ENCODE measurements at places on chromosomes 6 and 20. TPM values are rescaled to one million over a fixed set of nuclear protein-coding genes. Genes with fewer than 3 reads are reported as not detected.

MDC1 gene
- total RNA-seq = 72.9 TPM

CCN6 gene
- total RNA-seq = not detected

GRCh38 chr6:82330171-82330804 is 33.3 kb upstream of the TPBG start:
- no peak for DNase-seq

- DNase-seq = peak; percentile 35
These were observed 104.6 kb upstream of the EXOC2 start for GRCh38 chr6:797479-798077.

- DNase-seq = peak; percentile 26
These were observed 74.1 kb downstream of the LAMA4 start for GRCh38 chr6:112180095-112180820.

DNA sequence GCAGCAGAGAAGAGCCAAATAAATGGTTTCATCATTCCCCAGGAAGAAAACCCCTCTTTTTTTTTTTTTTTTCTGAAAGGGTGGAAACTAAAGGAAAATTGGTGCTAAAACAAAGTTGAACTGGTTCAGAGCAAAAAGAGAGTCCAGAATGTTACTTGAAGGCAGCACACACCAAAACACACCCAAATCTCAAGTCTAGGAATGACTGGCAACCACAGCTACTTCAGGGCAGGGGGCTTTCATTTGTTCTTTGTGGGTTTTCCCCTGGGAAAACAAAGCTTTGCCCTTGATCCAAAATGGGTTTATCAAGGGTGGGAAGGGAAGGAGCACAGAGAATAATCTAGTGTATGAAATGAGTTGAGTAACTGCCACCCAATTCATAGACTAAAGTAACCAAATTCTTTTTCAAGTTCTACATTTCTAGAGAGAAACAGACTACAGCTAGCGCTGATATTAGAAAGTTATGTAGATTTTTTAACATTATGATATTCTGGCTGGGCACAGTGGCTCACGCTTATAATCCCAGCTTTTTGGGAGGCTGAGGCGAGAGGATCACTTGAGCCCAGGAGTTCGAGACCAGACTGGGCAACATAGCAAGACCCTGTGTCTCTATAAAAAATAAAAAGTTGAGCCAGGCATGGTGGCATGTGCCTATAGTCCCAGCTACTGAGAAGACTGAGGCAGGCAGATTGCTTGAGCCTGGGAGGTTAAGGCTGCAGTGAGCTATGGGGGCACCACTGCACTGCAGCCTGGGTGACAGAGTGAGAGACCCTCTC is 119.8 kb downstream of the NFATC2 start:
- no peak for DNase-seq

- DNase-seq = no peak
These were observed 519.9 kb upstream of the NOX3 start for GRCh38 chr6:155975506-155975905.

- DNase-seq = no peak
These were observed 10.3 kb downstream of the CLDN20 start for GRCh38 chr6:155274106-155274505.

GRCh38 chr6:163774485-163774884 is 360.0 kb downstream of the QKI start:
- DNase-seq = no peak

DNA sequence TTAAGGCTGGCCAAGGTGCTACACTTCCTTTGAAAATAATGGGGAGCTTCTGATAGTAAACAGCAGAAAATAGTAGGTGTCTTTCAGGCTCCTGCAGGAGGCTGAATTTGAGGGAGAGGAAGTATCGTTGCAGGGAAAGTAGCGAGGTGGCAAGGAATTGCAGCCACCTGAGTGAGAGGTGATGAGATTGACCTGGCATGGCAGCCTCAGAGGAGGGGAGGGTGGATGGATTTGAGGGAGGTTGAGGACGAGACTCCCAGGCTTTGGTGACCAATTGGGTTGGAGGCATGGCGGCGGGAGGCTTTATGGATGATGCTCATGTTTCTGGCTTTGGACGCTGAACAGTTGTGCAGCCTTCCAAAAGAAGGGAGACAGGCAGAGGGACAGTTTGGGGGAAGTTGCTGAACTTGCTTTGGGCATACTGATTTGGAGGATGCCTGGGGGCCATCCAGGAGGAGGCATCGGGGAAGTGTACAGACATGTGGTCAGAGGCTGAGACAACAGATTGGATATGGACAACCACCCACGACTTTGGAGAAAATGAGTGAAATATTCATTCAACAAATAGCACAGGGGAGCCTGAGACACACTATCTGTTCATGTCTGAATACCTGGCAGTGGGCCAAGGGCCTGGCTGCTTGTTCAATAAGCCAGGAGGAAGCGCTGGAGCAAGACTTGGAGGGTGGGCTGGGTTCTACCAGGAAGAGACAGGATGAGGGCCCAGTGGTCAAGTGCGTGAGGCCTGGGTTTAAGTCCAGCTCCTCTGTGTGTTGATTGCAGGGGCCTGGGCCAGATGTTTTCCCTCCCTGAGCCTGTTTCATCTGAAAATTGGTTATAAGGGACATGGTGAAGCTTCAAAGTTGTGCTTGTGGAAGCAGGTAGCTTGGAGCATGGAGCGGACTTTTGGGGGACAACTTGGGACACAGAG is 113.2 kb downstream of the CEBPB start:
- no peak for DNase-seq

DNA sequence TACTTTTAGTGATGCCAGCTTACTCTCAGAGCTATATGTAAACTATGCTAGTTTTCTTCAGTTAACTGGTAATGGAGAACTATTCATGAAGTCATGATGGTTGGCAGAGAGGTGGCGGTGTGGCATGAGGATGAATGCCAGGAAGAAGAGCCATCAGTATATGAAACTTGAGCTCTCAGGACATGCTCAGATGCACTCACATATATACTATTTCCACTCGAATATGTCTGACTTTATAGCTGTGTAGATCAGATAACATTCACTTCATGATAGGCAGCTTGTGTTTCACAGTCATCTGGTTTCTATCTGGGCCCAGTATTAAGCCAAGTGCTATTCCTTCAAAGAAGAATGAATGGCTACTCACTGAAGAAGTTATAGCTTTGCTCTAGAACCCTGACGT is 46.2 kb upstream of the CEP85L start:
- no peak for DNase-seq

- no peak for DNase-seq
These were observed 202.6 kb downstream of the NFATC2 start for GRCh38 chr20:51339721-51340450.
